ENCODE measurements at places on chromosomes 5 and 9.

GRCh38 chr5:17763301-17763700, 129.0 kb downstream of the TAF11L14 start:
- no peak for DNase-seq

- no peak for DNase-seq
These were observed 542 bp downstream of the GGTA1 start for GRCh38 chr9:121499177-121499426.

- no peak for DNase-seq
These were observed 25.0 kb downstream of the CTNNA1 start for GRCh38 chr5:138778234-138778633.

DNA sequence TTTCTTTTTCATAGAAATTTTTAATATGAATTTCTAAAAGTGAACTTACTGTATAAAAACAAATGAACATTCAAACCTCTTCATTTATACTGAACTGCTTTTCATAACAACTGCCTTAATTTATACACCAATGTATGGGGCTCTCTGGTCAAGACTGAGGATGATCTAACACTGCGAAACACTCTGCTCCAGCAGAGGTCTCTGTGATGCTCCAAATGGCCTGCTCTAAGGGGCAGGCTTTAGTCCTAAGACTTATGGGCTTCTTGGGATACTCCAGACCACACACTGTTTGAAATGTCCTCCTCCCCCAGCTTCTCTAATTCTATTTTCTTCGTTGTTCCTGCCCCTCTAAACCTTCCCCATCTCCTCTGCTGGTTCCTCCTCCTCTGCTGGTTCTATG, 58.5 kb downstream of the LIFR start:
- no peak for DNase-seq

DNA sequence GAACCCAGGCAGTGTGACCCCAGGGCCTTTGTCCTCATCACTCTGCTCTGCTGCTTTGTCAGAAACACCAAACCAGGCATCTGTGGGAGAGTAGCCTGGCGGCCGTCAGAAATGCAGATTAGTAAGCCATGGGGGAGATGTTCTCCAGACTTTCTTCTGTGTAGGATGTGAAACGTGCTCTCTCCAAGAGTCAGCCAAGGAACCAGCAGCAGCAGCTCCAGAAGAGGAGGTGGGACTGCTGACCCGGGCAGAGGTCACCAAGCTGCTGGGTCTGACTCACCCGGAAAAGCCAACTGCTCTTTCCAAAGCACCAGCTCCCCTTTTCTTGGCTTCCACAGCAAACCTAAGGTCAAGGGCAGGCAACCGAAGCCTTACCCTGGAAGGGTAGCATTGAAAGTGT, 14.4 kb upstream of the ABLIM3 start:
- no peak for DNase-seq

GRCh38 chr5:36421256-36421655, 119.6 kb upstream of the RANBP3L start:
- no peak for DNase-seq

GRCh38 chr9:98222885-98223691, 30.7 kb upstream of the CORO2A start:
- DNase-seq, result no peak

- DNase-seq, result no peak
These were observed 131.3 kb downstream of the PRELID2 start for GRCh38 chr5:145703856-145704255.

- DNase-seq, result no peak
These were observed 251.3 kb upstream of the RFX3 start for GRCh38 chr9:3777137-3777536.

GRCh38 chr9:129496473-129497004, 124.4 kb downstream of the C9orf50 start:
- peak; percentile 86 for DNase-seq

GRCh38 chr9:137176302-137177182, 4.7 kb upstream of the TMEM210 start:
- peak; percentile 18 for DNase-seq

- DNase-seq, result no peak
These were observed 13.9 kb upstream of the BASP1 start for GRCh38 chr5:17203329-17204132.

DNA sequence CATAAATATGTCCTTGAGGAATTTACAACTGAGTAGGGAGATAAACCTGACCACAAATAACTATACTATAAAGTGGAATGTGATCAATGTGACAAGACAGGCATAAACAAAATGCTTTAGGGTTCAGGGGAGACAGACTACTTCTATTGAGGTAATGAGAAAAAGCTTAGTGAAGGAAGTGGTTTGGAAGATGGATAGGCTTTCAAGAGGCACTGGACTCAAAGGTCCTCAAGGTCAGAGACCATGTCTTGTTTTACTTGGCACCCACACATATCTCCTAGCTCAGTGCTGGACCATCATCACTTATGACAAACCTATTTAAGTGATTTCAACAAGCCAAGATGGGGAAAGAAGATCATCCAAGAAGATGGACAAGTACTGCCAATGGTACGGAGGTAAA, 257.8 kb downstream of the BNC2 start:
- no peak for DNase-seq

DNA sequence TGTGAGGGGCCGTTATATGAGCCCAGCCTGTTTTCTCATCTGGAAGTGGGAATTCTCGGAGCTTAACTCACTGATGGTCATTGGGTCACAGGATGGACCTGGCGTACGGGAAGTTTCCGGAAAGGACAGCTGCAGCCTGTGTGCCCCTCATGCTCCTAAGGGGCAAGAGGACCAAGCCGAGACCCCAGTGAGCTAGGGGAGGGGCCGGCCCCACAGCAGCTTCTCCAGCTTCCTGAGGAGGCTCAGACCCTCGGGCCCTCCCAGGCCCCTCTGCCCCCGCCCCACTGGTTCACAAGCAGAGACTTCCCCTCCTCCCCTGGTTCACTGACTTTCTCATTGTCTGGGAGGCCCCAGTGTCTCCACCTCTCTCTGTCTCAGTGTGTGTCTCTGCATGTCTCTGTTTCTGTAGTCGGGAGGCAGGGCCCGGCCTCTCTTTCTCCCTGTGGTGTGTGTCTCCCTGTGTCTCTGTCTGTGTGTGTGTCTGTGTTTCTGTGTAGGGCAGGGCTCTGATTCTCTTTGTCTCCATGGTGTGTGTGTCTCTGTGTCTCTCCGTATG, 32.3 kb upstream of the FIBCD1 start:
- no peak for DNase-seq

- DNase-seq, result no peak
These were observed 60.0 kb downstream of the MAP1B start for GRCh38 chr5:72167257-72167656.

DNA sequence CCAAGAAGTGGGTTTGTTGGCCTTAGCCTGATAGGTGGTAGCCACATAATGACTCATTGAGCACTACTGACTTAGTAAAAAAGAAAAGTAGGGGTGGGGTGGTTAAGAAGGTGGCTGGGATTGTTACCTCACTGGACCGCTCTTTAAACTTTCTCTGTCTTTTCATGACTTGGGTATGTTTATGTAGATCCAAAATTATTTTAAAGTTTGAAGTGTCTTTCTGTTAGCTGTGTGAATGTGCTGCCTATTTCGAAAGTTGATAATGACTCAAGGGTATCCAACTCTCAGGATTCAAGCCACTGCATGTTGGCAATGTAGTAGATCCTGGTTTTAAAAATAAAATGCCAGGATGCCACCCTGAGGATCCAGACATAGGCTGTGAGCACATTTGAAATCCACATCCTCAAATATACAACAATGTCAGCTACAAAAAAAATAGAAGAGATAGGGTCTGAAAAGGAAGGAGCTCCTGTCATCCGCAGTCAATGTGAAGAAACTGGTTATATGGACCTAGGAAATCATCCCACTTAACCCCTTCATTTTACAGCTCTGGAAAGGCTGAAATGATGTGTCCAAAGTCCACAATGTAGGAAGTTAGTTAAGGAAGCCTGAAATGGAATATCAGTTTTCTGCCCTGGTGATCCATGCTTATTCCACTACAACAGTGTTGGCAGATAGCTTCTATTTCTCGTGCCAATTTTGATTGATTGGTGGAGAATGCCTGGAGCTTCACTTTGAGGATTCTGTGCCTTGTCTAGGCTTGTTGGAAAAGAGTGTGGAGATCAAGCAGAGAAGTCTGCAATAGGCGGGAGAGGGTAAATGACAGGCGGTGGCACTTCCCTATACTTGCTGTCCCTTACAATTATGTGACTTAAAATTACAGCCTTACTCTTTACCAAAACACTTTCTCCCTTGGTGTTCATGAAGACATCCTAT, 23.4 kb downstream of the ZNF462 start:
- no peak for DNase-seq

- DNase-seq, result peak; percentile 11
These were observed 75.7 kb downstream of the PIP5K1B start for GRCh38 chr9:68780720-68781119.

DNA sequence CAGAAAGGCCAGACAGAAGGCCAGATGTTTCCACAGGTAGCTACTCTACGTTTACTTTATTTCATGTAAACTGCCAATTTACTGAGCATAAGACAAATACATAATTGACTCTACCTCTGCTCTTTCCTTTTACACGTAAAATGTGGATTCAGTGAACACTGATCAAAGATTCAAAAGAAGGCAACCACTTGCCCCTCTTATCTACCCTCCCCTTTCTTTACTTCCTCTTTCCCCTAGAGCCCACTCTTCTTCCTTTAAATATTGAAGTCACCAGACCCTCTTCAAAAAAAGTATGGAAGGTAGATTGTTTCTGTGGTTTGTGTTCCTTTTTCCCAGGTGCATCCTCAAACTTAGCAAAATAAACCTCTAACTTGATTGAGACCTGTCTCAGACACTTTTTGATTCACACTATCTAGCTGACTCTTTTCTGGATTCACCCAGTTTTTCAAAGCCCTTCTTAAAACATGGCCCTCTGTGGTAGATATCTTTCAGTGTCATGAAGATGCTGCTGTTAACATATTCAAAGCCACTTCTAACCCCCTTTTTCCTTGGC, 6.7 kb downstream of the FAM114A2 start:
- DNase-seq, result no peak

GRCh38 chr9:77725046-77725694, 77.0 kb upstream of the GNA14 start:
- DNase-seq, result no peak

DNA sequence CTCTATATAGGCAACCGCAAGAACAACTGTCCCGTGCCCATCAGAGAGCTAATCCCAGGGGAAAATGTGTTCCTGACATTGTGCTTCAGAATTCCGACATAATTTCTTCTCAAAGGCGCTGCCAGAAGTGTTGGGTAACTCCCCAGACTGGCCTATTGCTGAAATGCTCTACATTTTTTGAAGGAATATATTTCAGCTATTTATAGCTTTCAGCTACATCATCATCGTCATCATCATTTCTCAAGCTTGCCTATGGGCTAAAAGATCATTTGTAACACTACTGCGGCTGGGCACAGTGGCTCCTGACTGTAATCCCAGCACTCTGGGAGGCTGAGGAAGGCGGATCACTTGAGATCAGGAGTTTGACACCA, 49.7 kb downstream of the MYO10 start:
- no peak for DNase-seq

DNA sequence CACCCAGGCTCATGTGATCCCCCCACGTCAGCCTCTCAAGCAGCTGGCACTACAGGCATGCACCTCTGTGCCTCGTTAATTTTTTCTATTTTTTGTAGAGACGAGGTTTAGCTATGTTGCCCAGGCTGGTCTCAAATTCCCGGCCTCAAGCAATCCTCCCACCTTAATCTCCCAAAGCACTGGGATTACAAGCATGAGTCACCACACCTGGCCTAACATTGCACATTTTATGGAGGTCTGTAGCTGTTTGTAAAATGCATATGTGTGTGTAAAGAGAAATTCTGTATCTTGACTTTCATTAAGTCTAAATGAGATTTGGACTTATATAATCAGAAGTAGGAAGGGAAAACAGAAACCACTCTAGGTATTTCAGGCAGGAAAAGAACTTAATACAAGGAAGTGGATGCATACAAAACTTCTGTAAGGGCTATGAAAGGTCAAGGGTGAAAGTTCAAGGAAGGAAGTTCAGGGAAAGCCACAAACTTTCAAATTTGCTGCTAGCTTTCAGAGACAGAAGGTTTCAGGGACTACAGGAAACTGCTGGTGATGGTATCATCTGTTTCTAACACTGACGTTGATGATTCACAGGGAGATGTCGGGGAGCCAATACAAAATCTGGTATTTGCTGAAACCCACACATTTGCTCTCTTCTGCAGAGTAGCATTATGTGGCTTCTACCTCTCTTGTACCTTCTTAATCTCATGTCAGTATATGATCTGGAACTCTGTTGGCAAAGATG, 209.4 kb downstream of the PIK3R1 start:
- DNase-seq, result peak; percentile 21

DNA sequence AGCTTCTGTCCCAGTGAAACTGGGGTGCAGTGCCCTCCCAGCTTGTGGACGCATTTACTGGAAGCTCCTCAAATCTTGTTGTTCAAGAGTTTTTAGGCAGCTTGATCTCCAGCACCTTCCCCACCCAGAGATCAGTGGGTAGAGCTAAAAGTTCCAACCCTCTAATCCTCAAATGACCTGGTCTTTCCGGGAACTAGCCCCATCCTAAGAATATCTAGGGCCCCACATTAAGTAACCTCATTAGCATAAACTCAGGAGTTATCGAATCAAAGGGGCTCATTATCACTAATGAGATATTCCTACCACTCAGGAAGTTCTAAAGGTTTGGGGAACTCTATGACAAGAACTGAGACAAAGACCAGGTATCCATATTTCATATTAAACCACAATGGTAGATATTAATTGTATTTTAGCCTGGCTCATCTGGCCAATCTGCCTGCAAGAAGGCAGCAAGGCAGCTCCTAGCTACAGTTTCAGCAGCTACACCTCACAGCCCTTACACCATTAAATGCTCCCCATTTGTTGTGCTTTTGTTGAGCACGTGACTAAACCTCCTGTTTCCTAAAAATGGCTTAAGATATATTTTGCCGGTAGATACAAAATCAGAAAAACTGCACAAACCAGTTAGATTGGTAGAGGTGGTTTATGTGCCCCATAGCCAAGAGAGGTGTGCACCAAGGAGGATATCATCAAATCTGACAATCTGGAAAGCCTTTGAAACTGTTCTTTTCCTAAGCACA, 24.6 kb upstream of the SLC22A5 start:
- DNase-seq, result no peak

- DNase-seq, result no peak
These were observed 255.4 kb upstream of the MVB12B start for GRCh38 chr9:126071076-126071750.

GRCh38 chr9:114086009-114086408, 7.9 kb upstream of the AMBP start:
- DNase-seq, result no peak

DNA sequence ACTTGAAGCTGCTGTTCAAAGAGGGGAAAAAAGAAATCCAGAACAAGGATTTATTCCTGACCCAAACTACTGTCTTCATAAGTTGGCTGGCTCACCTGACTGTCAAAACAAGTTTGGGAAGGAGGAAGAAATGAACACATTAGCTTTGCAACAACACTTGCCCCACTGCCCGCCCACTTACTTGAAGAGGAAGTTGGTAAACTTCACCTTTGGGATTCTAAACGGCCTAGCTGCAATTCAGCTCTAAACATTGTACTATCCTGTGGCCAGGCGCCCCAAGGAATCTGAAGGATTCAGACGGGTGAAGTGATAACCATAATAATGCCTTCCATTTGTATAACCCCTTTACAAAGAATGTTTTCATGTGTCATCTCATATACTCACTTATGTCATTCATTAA, 199.4 kb downstream of the ARRDC3 start:
- DNase-seq, result no peak
